ENCODE measurements at places on chromosomes 1 and 21.

DNA sequence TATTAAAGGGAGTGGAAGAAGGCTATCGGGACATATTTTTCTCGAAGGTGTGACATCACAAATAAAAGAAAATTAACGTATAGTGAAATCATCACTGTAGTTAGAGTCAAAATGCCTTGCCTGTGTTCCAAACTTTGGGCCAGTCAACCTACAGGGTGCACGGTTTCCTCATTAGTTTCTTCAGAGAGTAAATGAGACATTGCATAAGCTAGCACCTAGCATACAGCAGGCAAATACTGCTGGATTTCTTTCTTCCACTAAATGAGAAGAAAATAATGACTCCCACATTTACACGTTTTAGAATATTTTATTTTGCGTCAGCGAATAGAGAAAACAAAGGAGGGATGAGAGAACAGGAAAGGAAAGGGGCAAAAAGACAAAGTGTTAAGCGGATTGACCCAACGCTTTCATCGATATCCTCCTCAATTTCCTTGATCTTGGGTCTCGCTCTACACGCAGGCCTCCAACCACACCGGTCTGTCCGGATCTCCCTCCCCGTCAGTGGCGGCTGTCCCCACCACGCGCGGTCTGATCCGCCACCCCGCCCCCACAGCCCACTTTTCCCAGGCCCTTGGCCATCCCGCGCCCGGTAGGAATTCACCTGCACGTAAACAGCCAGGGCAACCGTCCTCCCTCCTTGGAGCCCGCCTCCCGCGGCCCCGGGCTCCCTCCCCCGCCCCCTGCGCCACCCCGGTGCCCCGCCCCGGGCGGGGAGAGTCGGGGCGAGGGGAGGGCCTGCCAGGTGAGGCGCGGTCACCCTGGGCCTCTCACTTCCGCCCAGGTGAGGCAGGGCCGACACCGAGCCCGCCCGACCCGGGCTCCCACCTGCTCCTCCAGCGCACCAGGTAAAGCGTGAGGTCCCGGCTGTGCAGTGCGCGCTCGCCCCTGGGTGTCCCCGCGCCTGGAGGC is at the start of gene PATJ:
Gene PATJ (plus strand): TSS at position 770 of the 909 bp plus-strand sequence. CDS start 20,413 bp downstream, outside the sequence.
- DNase-seq, result peak; percentile 11

DNA sequence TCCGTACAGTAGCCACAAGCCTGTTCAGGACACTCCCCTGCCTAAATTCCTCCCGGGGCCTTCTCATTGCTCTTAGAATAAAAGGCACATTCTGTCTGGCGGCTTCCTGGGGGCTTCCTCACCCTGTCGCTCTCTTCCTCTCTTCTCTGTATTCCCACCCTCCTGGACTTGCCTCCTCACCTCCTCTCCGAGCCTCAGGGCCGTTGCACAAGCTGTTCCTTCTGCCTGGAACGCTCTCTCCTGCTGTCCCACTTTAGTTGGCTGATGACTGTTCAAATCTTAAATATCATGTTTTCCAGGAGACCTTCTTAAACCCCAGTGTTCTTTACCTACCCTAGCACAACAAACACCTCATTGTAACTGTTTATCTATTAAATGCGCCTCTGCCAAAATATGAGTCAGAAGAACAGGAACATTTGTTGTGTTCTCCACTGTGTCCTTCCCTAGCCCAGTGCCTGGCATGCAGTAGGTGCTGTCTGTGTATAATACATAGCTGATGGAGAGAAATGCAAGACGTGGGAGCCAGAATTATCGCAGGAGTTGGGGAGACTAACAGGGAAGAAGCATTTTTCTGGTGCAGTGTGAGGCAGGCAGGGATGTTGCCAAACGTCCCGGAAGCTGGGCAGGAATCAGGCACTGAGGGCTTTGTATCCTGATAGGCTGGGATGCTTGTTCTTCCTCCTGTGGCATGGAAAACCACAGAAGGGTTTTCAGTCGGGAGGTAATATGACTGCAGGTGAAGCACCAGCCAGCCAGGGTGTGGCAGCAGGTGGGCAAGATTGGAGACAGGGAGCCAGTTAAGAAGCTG is 24.1 kb upstream of the THRAP3 start:
- DNase-seq, result no peak

DNA sequence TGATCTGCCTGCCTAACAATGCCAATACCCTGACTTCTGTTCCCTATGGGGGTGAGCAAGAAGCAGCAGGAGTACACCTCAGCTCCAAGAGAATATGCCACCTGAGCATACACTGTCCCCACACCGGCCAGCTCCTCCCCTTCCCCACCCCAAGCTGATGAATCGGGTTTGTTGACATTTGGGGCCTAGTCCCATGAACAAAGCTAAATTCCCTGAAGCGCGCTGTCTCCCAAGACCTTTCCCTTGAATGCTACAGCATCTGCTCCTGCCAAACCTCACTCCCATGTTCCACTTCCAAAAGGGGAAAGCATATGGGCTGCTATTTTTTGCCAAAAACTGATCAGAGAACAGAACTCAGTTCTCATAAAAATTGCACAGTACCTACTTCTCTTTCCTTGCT is 220.4 kb upstream of the CAMK1G start:
- no peak for DNase-seq

DNA sequence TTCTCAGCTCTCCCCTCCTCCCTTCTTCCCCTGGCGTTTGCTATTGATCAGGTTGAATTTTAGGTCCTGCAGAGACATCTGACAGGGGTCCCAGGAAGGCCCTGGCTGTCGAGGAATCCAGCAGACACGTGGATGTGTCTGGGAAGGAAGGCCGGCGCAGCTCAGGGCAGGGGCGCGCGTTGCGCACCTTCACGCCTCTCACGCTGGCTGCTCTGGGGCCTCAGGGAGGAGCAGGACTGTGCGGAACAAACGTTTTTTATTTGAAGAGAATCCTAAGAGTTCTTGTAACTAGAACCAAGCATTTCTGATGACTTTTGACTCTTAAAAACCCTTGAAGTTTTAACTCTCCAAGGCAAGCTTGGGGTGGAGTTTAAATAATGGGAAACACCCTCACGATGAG is 54.2 kb downstream of the SLC37A1 start:
- no peak for DNase-seq

DNA sequence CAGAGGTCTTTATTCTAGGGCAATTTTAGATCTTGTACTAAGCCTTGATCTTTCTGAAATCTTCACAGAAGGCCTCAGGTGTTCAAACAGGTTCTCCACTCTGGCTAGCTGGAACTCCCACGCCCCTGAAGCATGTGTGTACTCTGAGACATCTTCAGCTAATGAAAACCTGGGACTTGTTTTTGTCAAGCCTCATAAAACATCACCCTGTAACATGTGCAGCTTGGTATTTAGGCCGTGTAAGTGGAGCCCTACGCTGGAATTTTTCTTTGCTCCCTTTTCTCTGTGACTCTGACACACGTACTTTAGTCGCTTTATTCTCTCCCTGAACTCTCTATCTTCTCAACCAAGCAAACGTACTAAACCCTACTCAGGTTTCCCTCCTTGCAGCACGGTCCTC is 701.9 kb upstream of the ZP4 start:
- no peak for DNase-seq

Measured in SK-N-DZ (cell line).